ENCODE measurements at places on chromosomes 5 and 9. TPM values are rescaled to one million over a fixed set of nuclear protein-coding genes. Genes with fewer than 3 reads are reported as not detected.

NEURL1B gene
- 0.20 TPM for total RNA-seq

SLC6A7 gene
- not detected for total RNA-seq

MEGF9 gene
- 14.2 TPM for total RNA-seq

S1PR3 gene
- not detected for total RNA-seq

MEGF10 gene
- total RNA-seq, result not detected

SPINK4 gene
- not detected for total RNA-seq

DDX4 gene
- not detected for total RNA-seq

MAPKAP1 gene
- 51.6 TPM for total RNA-seq

DNA sequence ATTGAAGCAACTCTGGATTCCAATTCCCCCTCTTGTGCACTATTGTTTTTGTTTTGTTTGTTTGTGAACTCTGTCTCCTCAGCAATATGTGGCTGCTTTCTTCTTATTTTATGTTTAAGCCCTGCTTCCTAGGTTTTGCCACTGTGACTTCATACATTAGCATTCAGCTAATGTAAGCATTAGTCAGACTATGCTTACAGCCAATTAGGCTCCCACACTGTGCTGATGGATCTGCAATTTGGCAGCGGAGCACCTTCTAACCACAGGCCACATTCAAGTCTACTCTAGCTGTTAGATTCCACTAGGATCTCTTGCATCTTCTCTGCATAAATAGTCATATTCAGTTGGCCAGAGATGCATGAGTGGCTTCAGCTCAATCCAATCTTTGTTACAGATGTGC is 9.6 kb upstream of the BICD2 start:
- DNase-seq, result no peak
- no peaks in the 10 kb centered on the region for H3K36me3 ChIP-seq
- no peak overlapping the region for H3K27ac ChIP-seq

GRCh38 chr5:37375091-37375490 is 4.0 kb upstream of the WDR70 start:
- no peak overlapping the region for H3K27ac ChIP-seq
- H3K36me3 ChIP-seq, result no peaks in the 10 kb centered on the region
- DNase-seq, result no peak
- no peak overlapping the region for H3K4me3 ChIP-seq

DNA sequence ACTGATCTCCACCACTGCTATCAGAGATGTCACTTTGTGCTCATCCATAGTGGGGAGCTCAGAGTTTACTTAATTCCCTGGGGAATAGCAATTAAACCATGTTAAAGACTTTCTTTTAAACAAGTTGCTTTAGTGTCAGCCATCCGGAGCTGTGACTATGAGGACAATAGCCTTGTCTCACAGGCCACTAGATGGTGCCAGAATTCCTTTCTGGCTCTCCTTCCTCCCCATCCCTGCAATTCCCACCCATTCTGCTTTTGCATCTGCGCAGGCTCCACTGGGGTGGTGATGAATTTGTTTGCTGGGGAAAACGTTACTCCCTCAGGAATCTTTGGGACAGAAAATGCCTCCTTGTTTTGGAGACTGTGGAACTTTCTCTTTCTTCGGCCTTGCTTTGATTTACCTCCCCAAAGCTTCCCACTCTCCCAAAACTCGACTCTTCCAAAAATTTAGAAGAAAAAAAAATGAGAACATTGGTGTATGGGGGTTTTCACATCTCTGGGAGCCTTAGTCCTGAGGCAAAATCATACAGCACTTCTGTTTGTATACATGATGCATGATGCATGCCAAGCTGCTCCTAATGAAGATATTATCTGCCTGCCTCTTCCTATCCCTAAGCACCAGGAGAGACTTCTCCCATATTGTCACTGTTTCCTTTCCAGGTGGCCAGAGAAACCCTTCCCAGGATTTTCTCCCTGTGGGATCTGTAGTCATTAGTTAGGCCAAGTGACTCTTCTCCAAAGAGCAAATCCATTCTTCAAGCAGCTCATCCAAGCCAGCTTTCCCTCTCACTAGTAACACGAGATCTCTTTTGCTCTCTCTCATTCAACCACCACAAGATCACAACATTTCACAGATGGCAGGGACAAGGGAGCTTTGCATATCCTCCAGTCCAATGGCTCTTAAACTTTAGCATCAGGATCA is 466.1 kb downstream of the TLR4 start:
- no peaks in the 10 kb centered on the region for H3K27me3 ChIP-seq
- H3K36me3 ChIP-seq, result no peaks in the 10 kb centered on the region
- no peak overlapping the region for H3K27ac ChIP-seq
- no peaks in the 10 kb centered on the region for H3K4me1 ChIP-seq
- no peak for DNase-seq

DNA sequence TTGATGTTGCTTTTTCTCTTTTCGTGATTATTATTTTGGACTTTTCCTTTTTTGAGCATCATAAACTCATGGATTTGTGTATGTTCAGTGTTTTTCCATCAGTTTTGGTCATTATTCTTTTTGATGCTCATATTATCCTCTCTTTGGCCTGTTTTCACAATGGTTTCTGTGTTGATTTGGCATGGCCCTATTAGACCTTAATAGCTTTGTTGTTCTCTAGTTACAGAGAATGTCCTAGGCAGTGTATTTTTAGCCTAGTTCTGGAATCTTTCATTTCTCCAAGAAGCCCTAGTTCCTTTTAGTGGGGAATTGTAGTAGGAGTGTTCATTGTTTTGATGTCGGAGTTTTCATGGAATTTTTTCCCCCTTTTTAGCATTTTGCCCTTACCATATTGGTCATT is 41.3 kb upstream of the ROPN1L start:
- H3K27me3 ChIP-seq, result no peaks in the 10 kb centered on the region
- H3K36me3 ChIP-seq, result peaks cover 38% of the 10 kb centered on the region
- DNase-seq, result no peak
- no peaks in the 10 kb centered on the region for H3K4me1 ChIP-seq
- H3K27ac ChIP-seq, result no peak overlapping the region

DNA sequence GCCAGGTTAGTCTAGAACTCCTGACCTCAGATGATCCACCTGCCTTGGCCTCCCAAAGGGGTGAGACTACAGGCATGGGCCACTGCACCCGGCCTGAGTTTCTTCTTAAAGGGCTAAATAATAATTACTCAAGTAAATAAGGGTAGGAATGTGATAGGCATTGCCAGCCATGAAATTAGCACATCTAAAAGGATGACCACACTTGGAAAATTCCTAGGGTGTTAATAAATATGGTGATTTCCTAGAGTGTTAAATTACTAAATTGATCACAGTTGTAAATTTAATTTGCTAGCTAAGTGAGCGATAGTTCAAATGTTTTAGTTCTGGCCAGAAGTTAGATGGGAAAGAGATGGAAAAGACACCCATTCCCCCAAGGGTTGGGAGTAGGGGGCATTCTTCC is 53.4 kb downstream of the UBAP1 start:
- H3K27ac ChIP-seq, result no peak overlapping the region
- no peak overlapping the region for H3K4me3 ChIP-seq
- DNase-seq, result no peak

DNA sequence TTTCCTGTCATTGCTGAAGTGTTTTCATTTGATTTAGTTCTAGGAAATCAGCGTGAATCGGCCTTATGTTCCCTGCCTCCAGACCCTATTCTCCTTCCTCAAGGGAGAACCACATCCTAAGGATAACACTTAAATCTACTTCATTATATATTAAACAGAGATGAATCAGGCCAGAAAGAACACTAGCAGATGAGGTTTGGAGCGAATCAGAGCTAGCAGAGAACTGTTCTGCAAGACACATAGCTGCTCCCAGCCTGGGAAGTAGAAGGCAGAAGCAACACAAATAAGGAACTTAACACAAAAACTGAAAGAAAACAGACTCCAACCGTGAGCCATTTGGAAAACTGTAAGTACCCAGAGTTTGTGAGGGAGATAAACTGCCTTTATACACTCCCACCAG is 718.2 kb downstream of the SEMA5A start:
- H3K27ac ChIP-seq, result no peak overlapping the region
- no peaks in the 10 kb centered on the region for H3K36me3 ChIP-seq
- no peaks in the 10 kb centered on the region for H3K27me3 ChIP-seq
- no peak overlapping the region for H3K4me3 ChIP-seq
- H3K4me1 ChIP-seq, result no peaks in the 10 kb centered on the region

DNA sequence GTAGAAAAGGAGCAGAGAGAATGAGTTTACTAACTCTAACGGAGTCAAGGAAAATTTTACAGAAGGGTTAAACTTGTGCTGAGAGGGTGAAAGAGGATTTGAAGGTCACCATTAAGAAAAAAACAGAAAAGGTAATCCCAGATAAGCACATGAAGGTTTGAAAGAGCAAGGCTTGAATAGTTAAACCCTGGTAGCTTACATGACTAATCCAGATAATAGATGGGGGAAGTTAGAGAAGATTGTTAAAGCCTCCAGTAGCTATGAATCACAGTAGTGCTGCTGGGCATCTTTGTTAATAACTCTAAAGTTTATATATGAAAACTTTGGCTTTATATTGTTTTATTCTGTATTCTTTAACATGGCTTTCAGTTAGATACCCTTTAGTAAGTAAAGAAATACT is 354.5 kb upstream of the FTMT start:
- H3K4me3 ChIP-seq, result no peak overlapping the region
- H3K27me3 ChIP-seq, result no peaks in the 10 kb centered on the region
- H3K36me3 ChIP-seq, result no peaks in the 10 kb centered on the region
- no peak overlapping the region for H3K27ac ChIP-seq

DNA sequence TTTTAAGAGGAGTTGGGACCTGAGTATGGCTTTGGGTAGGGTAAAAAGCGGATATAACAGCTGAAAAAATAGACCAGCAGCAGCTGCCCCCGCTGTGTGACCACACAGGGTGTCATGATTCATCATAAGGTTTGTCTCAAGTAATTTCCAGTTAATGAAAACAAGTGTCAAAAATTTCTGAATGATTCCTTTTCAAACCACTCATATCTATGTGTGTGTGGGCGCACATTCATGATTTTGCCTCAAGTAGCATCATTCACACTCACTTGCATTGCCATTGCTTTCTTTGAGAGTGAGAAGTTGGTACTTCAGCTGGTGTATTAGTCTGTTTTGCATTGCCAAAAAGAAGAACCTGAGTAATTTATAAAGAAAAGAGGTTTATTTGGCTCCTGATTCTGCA is 12.1 kb upstream of the TNFAIP8 start:
- H3K36me3 ChIP-seq, result peaks cover 6% of the 10 kb centered on the region
- no peak overlapping the region for H3K4me3 ChIP-seq
- H3K27ac ChIP-seq, result peak overlapping the region; percentile 47
- no peak for DNase-seq
- H3K4me1 ChIP-seq, result peaks cover 99% of the 10 kb centered on the region
- H3K27me3 ChIP-seq, result no peaks in the 10 kb centered on the region

DNA sequence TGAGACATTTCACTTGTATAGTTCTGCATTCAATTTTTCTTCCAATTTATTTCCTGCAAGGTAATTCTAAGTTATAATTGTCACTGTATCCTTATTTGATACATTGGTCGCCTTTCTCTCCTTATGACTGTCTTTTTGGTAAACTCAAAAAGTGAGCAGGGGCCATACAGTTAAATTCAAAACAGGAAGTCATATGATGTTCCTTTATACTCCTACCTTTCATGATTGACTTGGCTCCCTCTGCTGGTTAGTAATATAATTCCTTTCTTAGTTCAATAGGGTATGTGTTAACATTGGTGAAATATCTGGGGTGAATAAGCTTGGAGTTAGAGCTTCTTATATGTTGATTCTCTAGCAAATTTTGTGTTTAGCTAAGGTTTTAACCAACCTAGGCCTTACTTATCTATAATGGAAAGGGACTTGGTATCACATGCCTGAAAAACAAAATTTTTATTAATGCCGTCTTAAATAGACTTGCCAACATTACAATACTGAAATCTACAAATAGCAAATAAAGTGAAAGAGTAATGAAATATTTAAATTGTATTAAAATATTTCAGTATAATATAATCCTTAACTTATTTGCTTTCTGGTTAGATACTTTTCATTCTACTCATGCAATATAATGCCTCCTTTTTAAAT is 6.0 kb upstream of the NIPBL start:
- H3K36me3 ChIP-seq, result no peaks in the 10 kb centered on the region
- H3K27me3 ChIP-seq, result no peaks in the 10 kb centered on the region
- no peak overlapping the region for H3K27ac ChIP-seq
- peaks cover 48% of the 10 kb centered on the region for H3K4me1 ChIP-seq
- no peak for DNase-seq

GRCh38 chr9:89657295-89657694 is 52.5 kb downstream of the GADD45G start:
- H3K27ac ChIP-seq, result no peak overlapping the region
- H3K4me1 ChIP-seq, result peaks cover 17% of the 10 kb centered on the region
- no peak for DNase-seq
- H3K27me3 ChIP-seq, result no peaks in the 10 kb centered on the region

DNA sequence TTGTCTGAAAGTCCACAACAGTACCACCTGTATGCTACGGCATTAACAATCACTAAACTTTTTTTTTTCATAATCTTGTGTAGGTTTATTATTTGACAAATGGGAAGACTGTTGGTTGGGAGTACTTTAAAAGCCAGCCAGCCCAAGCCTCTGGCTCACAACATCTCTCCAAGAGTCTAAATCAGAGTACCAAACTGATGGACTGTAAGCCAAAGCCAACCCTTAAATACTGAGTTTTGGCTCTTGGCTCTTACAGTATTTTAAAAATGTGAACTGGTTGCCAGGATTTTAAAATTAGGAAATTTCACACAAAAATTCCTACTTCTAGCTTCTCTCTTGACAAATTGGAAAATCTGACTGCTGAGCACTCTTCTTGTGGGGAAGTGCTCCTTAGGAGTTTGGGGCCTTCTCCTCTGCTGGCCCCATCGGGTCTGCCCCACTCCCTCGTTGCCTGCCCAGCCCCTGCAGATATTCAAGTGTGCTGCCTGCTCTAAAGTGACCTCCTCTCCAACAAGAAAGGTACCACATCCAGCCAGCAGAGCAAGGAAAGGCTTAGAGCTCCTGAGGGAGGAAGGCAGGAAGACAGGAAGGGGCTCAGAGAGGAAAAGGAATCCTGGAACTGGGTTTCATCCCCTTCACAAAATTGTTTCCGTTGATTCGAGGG is 21.8 kb upstream of the TMOD1 start:
- H3K27ac ChIP-seq, result no peak overlapping the region
- DNase-seq, result no peak
- H3K36me3 ChIP-seq, result peaks cover 24% of the 10 kb centered on the region

GRCh38 chr9:108475813-108476212 is 380.0 kb downstream of the ACTL7B start:
- no peak overlapping the region for H3K27ac ChIP-seq
- no peaks in the 10 kb centered on the region for H3K4me1 ChIP-seq
- H3K36me3 ChIP-seq, result no peaks in the 10 kb centered on the region
- no peaks in the 10 kb centered on the region for H3K27me3 ChIP-seq
- DNase-seq, result no peak

DNA sequence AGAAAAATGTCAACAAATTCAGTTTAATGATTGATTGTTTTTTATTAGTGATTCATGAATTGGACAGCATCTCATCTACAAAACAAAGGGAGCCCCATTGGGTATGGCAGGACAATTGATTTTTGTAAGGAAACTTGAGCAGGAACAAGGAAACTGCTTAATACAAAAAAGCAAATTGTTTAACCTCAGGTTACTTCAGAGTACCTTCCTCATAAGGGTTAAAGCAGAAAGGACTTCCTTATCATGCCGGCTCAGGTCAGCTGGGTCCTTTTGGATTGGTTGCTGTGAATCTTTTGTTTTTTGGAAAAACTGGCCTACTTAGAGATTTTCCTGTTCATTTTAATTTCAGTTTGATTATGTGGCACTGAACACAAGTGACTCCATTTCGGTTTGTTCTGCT is 211.8 kb downstream of the ARRDC3 start:
- H3K4me1 ChIP-seq, result no peaks in the 10 kb centered on the region
- H3K27me3 ChIP-seq, result no peaks in the 10 kb centered on the region
- no peak overlapping the region for H3K27ac ChIP-seq
- H3K36me3 ChIP-seq, result no peaks in the 10 kb centered on the region
